ENCODE measurements at places on chromosomes 7 and 10. TPM values are rescaled to one million over a fixed set of nuclear protein-coding genes. Genes with fewer than 3 reads are reported as not detected.

The NPY4R gene
- not detected for total RNA-seq

The KCND2 gene
- not detected for total RNA-seq

The PDK4 gene
- total RNA-seq = 0.85 TPM

The TAS2R4 gene
- total RNA-seq = 0.42 TPM

The C10orf67 gene
- total RNA-seq = 0.28 TPM

The OR13A1 gene
- total RNA-seq = not detected
